ENCODE measurements at places on chromosomes 16 and 17. TPM values are rescaled to one million over a fixed set of nuclear protein-coding genes. Genes with fewer than 3 reads are reported as not detected.

The QPRT gene
- total RNA-seq, result 0.36 TPM

DNA sequence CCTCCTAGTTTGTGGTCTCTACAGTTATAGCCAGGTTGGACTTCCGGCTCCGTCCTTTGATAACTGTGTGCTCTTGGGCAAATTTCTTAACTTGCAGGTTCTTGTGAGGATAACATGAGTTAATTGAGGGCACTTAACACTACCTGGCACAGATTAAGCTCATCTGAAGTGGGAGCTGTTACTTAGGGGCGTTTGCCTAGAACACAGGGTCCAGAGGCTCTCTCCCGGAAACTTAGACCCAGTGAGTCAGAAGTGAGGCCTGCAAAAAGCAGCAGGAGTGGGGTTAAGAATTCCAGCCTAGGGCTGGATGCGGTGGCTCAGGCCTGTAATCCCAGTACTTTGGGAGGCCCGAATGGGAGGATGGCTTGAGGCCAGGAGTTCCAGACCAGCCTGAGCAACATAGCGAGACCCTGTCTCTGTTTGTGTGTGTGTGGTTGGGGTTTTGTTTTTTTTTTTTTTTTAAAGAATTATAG lies 1.4 kb downstream of the MVP start:
- peak; percentile 89 for DNase-seq

DNA sequence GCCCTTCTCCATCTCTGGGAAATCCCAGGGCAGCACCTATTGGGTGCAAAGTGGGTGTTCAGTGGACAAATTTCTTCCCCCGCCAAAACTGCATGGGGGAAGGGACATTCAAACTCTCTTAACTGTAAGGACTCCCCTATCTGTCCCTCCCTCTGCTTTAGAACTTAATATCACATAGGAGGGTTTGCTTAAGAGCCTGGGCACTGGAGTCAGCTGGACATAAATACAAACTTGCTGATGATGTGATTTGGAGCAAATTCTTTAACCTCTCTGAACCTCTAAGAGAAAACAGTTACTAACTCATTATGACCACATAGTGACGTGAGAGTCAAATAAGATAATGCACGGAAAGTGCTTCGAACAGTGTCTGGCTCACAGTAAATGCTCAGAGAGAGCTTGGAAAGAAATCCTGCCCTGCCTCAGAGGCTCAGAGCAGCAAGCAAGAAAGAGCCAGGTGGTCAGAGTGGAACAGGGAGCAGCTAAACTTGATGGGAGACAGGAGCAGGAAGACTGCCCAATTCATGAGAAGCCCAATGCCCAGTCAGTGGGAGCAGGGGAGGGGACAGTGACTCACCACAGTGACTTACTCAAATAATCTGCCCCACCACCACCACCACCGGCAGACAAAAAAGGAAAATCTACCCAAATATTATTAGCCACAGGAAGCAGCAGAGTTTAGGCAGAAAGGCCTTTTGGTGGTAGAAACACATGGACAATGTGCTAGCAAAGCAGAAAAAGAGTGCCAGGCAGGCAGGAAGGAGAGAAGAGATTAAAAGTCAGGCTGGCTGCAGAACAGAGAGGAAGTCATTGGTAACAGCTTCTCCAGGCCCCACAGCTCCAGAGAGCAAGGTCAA lies 23.9 kb upstream of the CCL1 start:
- peak; percentile 68 for DNase-seq

The TNFRSF13B gene
- total RNA-seq, result not detected

DNA sequence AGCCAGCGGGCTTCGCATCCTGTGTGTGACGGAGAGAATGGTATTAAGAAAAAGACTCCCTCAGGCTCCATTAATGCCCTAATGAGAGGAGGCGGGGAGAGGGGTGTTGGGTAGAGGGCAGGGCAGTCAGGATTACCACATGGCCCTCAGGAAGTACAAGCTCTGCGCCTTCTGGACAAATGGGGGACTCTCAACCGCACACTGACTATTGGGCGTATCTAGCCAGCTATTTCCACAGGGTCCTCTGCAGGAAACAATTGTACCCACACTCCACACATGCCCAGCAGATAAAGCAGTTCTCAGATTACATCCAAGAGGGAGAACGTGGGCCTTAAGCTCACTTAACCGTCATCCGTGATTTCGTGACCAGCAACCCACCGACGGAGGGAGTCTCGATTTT lies 14.7 kb downstream of the NXN start:
- DNase-seq, result no peak

The KRTAP4-3 gene
- total RNA-seq, result not detected

The PMP22 gene
- 8.9 TPM for total RNA-seq

DNA sequence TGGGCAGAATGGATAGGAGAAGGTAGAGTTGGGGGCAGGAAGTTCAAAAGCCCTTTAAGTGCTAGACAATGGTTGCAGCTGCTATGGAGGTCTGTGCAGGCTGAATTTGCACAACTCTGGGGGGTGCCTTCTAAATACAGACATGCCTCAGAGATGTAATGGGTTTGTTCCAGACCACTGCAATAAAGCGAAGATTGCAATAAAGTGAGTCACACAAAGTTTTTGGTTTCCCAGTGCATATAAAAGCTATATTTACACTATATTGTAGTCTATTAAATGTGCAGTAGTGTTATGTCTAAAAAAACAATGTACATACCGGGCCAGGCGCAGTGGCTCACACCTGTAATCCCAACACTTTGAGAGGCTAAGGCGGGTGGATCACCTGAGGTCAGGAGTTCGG lies 60.5 kb upstream of the MYOCD start:
- no peak for DNase-seq

The SMTNL2 gene
- not detected for total RNA-seq

GRCh38 chr16:23014592-23014991 lies 134.7 kb downstream of the USP31 start:
- DNase-seq, result no peak
